ENCODE measurements at places on chromosomes 5 and 9.

DNA sequence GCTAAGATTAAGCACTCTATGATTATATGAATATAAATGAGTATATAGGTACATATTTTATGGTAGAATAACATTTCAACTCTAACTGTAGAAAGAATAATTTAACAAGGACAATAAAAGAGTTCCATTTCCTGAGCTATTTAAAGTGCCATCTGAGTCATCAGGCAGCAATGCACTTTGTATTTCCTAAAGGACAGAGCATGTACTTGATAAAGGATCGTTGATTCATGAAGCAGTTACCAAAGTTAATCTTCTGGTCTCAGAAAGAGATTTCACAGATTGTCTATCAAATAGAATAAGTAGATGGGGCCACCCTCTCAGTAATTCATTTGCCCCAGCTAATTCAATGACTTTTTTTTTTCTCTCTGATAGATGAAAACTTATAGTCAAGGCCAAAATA is 747.8 kb downstream of the CDH18 start:
- DNase-seq, result no peak

DNA sequence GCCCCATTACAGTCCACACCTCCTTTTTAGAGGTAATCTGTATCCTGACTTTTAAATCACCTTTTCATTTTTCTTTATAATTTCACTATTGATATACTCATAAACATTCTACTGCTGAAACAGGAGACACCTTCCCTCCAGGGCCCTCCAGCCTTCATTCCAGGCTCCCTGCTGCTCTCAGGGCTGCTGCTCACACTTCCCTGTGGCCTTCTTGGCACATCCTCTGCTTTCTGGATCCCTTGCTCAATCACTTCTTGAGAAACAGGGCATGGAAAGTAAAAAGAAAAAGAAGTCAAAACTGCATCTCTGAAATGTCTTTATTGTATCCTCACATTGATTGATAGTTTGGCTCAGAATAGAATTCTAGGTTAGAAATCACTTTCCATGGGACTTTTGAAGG is 19.3 kb upstream of the WNT8A start:
- DNase-seq, result no peak

DNA sequence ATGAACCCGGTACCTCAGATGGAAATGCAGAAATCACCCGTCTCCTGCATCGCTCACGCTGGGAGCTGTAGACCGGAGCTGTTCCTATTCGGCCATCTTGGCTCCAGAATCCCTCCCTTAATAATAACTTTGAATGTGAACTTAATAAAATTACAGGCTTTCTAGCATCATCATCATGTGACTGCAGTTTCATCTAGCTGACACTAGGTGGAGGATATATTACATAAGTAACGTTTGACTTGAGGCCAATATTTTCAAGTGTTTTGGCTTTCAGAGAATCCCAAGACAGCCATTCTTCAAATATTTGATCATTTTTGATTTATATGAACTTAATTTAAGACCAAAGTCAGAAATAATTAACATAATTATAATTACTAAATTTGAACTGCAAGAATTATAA is 474.9 kb upstream of the CDH10 start:
- no peak for DNase-seq

- no peak for DNase-seq
Observed at GRCh38 chr9:15572200-15572770, 19.4 kb downstream of the CCDC171 start.

DNA sequence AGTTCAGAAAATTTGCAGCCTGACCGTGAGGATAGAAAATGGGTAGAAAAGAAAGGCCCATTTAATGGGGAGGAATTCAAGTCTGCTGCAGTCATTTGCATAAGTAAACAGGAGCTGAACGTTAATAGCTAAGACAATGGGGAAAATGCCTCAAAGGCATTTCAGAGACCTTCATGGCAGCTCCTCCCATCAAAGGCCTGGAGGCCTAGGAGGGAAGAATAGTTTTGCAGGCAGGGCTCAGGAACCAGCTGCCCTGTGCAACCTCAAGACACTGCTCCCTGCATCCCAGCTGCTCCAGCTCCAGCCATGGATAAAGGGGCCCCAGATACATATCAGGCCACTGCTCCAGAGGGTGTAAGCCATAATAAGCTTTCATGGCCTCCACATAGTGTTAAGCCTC is 32.2 kb upstream of the CDH18 start:
- no peak for DNase-seq

DNA sequence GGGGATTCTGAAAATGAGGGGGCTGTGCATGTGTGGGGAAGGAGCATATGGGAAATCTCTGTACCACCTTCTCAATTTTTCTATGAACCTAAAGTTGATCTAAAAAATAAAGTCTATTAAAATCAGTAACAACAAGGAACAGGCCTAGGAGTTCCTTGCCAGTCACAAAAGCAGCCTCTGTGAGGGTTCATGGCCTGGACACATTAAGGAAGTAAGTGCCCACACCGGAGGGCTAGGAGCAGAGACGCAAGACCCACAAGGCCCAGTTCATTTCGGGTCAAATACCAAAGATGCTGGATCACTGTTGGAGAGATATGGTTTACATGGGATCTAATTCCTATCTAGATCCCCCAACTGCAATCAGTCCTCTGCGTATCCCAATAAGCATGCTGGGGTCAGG is 88.4 kb downstream of the SEMA4D start:
- no peak for DNase-seq

- DNase-seq, result no peak
Observed at GRCh38 chr5:106312360-106312759, 1358.4 kb downstream of the EFNA5 start.

Data from stimulated activated CD4-positive, alpha-beta T cell treated with anti-CD3 and anti-CD28 coated beads, Interleukin-15, amount 100 ng/mL, for 48 hours (primary cell).